ENCODE measurements at places on chromosomes 2 and 18.
A peak's percentile ranks its signal among the peaks of the same experiment; 100 is the strongest.

DNA sequence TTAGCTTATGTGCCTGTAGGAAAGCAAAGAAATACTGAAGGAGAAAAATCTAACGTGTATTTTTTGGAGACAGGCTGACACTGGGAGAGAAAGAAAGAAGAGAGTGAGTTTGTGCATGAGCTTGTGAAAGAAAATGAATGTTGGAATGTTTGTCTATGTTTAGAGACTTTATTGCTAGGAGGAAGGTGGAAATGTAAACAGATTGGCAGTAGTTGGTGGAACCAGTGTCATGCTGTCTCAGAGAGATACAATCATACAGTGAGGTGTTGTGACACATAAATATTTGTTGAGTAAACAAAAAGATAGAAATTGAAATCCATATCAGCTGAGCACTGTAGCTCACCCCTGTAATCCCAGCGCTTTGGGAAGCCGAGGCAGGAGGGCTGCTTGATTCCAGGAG lies 222.2 kb upstream of the MEIS1 start:
- DNase-seq, result no peak

DNA sequence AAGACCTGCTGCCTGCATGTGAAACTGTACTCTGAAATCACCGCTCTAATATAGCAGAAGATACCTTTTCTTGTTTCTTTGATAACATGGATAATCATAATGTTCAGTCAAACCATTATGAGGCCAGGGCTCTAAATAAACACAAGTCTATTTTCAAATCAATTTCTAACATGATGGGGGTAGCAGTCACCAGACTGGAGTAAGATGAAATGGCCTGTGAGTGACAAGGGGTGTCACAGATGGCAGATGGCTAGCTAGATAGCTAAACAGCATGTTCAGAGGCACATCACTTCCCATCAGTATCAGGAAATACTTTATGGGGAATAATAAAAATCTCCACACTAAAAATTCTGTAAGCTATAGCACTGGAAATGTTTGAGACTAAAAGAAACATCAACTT lies 14.0 kb downstream of the MBD2 start:
- no peak for DNase-seq

- no peak for DNase-seq
Measured at GRCh38 chr18:56984731-56985130, 162.2 kb upstream of the BOD1L2 start.

DNA sequence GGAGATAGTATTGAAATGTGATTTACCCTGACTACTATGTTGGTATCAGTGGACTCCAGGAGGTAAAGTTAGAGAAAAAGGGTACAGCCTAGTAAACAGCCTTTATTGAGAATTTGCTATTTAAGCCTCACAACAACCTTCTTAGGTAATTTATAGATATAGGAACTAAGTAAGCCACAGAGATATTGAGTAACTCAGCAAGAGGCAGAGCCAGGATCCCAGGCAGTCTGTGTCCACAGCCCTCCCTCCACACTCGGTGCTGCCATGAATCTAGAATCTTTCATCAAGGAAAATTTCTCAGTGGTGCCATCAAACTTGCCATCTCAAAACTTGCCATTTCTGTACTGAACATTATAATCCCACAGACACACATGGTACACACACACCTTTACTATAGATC lies 170.9 kb downstream of the CAPN13 start:
- DNase-seq, result no peak

GRCh38 chr2:165952085-165952484 lies 1.5 kb downstream of the TTC21B start:
- DNase-seq, result no peak

GRCh38 chr18:78595924-78596573 lies 383.6 kb upstream of the SALL3 start:
- DNase-seq, result peak; percentile 26

DNA sequence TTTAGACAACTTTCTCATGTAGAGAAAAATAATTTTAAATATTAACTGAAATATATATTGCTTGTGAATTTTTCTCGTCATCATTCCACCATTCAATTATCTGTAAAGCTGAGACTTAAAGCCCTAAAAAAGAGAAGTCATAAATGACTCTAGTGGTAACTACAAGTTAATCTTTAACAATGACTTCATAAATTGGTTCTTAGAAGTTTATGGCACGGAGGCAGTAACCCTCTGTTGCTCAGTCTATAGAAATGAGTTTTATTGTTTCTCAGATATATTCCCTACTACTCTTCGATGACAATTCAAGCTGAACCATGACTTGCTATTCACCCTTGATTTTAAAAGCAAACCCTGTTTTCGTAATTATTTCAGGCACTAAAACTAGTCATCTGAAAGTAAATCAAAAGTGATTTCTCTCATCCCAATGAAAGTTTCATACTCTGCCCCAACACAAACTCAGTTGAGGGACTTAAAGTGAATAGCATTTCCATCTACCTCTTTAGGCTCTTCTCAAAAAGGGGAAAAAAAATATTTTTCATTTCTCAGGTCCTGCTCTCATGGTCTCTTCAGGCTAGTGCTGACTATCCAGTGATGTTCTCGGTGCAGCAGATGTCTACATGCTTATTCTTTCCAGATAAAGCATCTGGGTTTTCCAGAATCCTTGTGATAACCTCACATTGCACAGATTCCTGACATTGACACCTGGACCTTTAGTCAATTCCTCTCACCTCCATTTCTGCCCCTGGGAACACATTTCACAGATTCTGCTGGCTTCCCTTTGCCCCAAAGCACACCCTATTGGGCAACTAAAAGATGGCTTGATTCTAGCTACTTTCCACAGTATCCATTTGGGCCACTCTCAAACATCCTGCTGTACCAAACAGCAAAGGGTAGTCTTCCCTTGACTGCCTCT lies 207.8 kb upstream of the LRATD1 start:
- DNase-seq, result no peak

- DNase-seq, result no peak
Measured at GRCh38 chr18:9951022-9951859, 37.4 kb downstream of the VAPA start.

DNA sequence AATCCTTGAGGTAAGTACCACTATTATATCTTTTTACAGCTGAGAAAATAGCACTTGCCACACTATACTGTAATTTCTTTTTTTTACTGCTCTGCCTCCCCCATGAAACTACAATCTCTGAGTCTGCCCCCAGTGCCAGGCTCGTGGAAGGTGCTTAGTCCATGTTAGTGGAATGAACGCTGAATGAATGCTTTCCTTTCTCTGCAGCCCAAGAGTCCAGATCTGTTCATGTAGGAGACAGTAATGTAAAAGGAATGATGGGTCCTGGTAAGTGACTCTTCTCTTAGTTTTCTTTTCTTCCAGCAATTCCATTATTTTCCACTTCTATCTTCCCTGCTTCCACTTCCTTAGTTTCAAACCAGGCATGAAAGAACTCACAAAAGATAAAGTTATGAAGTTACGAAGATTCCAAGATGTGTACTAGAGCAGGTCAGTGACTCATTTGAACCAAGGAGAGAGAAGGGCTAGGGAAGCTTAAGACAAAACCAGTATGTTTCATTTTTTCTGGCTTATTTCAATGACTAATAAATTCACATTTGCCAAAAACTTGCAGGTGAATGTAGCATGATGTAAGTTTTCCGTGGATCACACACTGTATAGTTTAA lies 46.0 kb downstream of the ARHGEF33 start:
- no peak for DNase-seq

DNA sequence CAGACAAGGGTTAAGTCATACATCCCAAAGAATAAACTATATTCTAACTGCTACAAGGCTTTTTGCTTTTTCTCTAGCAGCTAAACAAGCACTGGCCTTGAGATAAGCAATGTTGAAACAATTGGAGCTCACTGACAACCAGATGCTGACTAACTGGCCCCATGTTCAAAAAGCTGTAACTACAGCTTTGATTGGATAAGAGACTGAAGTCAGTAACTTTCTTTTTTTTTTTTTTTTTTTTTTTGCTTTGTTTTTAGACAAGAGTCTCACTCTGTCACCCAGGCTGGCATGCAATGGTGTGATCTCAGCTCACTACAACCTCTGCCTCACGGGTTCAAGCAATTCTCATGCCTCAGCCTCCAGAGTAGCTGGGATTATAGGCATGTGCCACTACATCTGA lies 45.4 kb upstream of the TMEM163 start:
- DNase-seq, result no peak

- DNase-seq, result peak; percentile 58
Measured at GRCh38 chr2:86012007-86012712, 93.5 kb downstream of the POLR1A start.

DNA sequence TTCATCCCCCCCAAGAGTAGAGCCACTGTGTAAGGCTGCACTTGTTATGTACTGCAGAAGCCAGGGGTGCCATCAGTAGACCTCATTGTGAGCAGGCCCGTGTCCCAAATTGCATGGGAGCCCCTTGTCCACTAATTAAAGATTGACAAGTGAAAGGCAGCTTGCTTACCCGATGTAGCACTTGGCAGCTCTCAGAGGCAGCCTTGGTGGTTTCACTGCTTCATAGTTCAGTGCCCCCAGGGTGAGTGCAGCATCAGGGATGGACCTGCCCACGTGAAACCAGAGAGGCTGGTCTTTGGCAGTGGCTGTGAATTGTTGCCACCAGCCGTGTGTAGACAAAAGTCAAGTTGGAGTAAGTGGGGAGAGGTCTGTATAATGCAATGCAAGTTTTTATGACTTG lies 13.3 kb downstream of the TUBB6 start:
- DNase-seq, result no peak

DNA sequence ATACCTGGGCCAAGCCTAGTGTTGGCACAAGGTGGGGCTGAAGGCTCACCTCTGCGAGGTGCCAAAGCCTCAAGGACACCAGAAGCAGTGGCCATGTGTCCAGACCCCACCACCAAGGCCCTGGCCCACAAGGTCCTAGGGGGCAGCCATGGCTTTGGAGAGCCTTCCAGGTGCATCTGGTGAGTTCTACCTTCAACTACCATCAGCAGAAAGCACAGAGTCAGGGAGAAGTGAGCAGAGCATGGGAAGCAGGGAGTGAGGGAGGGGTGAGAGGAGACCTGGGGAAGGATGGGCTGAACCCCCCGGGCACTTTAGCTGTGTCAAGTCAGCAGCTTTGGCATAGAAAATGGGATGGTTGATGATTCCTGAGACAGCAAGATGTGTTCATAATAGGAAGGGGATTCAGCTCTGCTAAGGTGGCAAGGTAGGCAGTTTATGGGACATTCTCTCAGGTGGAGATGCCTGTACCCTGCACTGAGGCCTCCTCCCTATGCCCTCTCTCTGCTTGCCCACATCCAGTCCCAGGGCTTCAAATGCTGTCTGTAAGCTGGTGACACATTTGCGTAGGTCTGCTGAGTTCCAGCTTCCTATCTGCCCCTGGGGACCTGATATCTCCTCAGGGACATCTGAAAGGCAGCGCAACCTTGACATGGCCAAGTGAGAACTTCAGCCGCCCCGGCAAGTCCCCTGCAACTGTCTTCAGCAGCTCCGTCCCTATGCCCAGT lies 83.4 kb upstream of the RGPD5 start:
- DNase-seq, result peak; percentile 67

DNA sequence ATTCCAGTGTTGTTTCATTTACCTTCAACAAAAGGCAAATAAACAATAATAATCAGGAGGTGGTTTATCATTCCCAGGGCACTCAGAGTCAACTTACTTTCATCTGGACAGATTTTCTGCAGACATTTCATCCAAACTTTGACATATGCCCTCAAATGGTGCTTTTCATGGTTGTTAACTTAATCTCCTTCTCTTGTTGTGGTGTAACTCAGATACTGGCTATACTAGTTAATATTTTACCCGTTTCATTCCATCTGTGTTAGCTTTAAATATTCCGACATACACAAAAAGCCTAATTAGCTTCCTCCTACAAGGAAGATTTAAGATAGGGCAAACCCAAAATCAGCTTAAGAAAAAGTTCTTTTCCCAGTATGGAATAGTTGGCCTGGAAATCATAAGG lies 44.4 kb upstream of the RPE start:
- DNase-seq, result no peak

DNA sequence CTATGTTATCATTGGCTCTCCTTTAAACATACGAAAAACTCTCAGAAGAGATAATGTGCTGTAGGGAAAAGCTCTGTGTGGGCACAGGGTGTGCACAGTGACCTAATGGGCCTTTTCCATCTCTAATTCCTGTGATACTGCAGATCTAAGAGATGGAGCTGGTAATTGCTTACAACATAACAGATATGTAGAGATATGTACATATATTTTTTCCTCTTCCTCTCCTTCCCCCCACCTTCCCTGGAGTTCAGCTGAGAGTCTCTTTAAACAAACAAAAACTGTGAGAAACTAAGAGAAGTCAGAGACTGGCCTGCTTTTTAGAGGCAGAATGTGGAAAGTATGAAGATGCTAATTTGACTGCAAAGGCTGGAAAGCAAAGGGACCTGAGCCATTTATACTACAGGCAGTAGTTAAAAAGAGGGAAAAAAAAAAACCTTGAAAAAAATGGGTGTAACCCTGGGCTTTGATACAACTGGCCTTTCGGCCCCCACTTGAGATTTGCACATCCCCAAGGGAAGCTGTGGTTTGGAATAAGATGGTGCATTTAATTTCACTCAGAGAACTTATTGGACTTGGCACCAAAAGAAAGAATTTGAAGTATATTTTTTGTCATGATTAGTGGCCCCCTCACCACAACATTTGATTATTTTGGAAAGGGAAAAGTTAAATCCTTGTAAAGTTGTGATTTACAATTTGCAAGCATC lies 502.2 kb upstream of the ZEB2 start:
- DNase-seq, result no peak

DNA sequence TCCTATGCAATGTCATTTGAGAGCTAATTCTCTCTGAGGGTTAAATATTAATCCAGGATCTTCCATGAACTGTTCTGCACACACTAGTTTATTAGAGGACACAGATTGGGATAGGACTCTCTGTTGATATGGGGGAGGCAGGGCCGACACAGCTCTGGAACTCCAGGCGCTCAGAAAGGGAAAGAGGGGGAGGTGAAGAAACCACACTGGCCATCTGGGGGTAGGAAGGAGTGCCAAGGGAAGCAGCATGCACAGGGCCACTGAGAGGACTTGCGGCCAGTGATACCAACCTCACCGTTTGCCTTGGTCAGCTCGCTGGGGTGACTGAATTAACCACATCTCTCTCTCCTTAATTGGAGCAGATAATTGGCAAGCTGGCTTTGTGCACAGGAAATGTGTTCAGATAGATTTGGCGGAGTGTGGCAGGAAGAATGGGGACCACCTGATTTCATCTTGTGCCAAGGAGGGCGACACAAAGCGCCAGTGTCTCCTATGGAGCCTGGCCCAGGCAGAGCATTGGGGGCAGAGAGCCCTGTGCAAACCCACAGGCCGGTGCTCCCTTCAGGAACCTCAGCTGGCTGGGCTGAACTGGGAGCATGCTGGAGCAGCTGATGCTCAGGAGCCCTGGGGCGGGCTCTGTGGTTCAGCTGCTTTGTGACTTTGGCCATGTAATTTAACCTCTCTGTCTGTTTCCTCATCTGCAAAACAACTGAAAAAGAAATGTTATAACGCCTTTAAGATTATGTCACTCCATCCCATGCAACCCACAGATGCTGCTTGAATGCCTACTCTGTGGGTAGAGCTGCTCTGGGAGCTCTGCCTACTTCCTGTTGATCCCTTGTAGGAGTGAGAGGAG lies 114.7 kb upstream of the STON1 start:
- no peak for DNase-seq

All from cardiac septum (tissue), 1 donor.